ENCODE measurements at places on chromosomes 5 and 9. TPM values are rescaled to one million over a fixed set of nuclear protein-coding genes. Genes with fewer than 3 reads are reported as not detected.

- H3K4me3 ChIP-seq, result no peak overlapping the region
- H3K27ac ChIP-seq, result no peak overlapping the region
- H3K27me3 ChIP-seq, result no peaks in the 10 kb centered on the region
- no peaks in the 10 kb centered on the region for H3K36me3 ChIP-seq
- DNase-seq, result no peak
Observed at GRCh38 chr9:97310023-97310422, 2.6 kb downstream of the CCDC180 start.

DNA sequence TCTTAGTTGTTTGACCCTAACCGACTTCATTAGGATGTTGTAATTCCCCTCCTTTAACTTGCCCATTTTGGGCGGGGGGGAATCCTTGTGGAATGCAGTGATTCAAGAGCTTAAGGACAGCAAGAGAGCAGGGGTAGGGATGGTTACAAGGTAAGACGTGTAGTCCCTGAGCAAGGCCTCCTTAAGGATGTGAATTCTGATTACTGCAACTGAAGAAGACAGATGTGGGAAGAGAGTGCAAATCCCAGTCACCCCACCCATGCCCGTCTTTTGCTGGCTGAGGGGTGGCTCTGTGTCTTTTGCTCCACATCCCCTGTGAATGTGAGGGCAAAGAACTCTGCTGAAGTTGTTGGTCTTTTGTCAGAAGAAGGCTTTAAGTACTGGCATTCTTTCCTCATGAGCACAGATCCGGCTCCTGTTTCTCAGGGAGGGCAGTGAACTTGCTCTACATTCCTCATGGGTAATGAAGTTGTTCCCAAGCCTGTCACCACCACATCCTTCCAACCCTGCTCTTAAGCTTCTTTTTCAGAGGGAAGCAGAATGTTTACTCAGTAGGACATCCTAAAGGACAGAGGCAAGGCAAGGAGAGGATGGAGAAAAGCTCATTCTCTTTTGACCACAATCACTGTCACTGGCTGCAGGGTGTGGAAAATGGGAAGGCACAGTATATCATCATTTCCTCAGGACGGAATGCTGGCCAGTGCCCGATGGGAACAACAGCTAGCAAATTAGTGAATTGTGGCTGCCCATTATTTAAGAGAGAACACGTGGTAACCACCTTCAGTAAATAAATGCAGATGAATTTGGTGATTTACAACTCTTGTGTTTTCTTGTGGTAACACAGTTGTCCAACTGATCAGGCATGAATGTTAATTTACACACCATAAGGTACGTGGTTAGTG, 61.5 kb downstream of the RAI14 start:
- H3K4me3 ChIP-seq, result no peak overlapping the region
- peaks cover 20% of the 10 kb centered on the region for H3K4me1 ChIP-seq
- DNase-seq, result no peak

DNA sequence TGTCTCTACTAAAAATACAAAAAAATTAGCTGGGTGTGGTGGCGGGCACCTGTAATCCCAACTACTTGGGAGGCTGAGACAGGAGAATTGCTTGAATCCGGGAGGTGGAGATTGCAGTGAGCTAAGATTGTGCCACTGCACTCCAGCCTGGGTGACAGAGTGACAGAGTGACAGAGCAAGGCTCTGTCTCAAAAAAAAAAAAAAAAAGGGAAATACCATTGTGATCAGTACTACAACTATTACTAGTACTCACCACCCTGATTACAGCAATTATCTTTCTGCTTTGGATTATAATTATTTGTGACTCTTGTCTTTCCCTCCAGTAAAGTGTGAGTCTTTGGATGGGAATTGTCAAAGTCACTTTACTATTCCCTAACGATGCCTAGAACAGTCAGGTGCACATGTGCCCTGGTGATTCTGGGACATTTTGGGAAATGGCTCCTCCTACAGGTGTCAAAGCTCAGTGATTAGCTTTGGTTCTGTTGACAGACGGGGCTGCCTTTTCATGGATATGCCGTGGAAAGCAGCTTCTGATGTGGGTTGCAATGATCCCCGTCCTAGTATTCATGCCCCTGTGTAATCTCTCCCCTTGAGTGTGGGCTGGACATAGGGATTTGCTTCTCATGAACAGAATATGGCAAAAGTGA, 31.8 kb upstream of the FRRS1L start:
- no peaks in the 10 kb centered on the region for H3K4me1 ChIP-seq
- H3K36me3 ChIP-seq, result no peaks in the 10 kb centered on the region
- H3K27ac ChIP-seq, result no peak overlapping the region
- no peak overlapping the region for H3K4me3 ChIP-seq

DNA sequence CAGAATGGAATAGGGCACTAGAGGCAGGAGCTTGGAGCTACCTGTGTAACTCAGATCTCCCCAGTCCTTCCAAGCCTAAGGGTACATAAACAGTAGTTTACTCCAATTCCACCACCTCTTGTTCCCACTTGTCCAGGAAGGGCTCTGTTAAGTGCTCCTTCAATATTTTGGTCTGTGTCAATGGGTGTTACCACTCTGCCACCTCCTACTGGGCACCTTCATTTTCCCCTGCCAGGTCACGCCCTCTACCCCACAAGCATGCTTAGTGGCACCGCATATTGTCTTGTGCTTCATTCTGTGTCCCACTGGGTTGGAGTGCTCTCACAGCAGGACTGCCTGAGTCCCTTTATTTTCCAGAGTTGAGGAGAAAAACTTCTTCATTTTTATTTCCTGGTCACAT, 459.8 kb downstream of the ARHGEF28 start:
- H3K27ac ChIP-seq, result no peak overlapping the region
- DNase-seq, result no peak
- H3K36me3 ChIP-seq, result no peaks in the 10 kb centered on the region
- no peaks in the 10 kb centered on the region for H3K27me3 ChIP-seq

- H3K27ac ChIP-seq, result no peak overlapping the region
- no peaks in the 10 kb centered on the region for H3K27me3 ChIP-seq
- no peaks in the 10 kb centered on the region for H3K36me3 ChIP-seq
Observed at GRCh38 chr9:4750023-4750673, 9.1 kb upstream of the AK3 start.

DNA sequence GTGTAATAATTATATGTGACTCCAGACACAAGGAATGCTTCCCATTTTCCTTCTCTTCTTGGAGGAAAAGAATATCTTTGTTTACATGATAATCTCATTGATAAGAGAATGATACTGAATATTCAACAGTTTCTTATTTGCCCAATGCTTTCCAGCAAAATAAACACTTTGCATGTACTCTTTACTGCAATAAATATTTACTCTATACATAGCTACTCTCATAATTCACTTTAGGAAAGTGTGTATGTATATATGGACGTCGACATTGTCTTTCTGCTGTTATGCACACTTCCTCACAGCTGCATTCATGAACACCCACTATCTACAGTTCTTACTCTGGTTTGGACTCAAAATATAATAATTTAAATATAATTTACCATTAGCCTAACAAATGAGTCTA, 617.4 kb upstream of the CDH10 start:
- no peak overlapping the region for H3K4me3 ChIP-seq
- no peaks in the 10 kb centered on the region for H3K36me3 ChIP-seq
- H3K4me1 ChIP-seq, result no peaks in the 10 kb centered on the region
- DNase-seq, result no peak

DNA sequence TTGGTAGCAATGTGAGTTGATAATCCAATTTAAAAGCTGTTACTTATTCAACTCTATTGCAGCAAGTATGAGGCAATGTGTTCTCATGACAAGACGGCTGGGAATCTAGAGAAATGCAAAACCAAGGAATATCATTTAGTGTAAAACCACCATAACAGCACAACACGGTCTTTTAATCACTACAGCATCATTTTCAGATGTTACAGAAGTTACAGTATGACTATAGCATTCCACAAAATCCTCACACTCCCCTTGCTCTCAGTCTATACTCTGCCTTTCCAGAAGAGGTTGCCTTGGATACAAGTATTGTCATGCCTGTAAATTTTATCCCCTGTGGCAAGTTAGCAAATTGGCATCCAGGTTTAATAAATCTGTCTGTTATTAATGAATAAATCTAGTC, 28.6 kb upstream of the TAS2R1 start:
- no peak overlapping the region for H3K27ac ChIP-seq
- H3K36me3 ChIP-seq, result no peaks in the 10 kb centered on the region
- H3K27me3 ChIP-seq, result no peaks in the 10 kb centered on the region
- no peak overlapping the region for H3K4me3 ChIP-seq
- DNase-seq, result no peak

DNA sequence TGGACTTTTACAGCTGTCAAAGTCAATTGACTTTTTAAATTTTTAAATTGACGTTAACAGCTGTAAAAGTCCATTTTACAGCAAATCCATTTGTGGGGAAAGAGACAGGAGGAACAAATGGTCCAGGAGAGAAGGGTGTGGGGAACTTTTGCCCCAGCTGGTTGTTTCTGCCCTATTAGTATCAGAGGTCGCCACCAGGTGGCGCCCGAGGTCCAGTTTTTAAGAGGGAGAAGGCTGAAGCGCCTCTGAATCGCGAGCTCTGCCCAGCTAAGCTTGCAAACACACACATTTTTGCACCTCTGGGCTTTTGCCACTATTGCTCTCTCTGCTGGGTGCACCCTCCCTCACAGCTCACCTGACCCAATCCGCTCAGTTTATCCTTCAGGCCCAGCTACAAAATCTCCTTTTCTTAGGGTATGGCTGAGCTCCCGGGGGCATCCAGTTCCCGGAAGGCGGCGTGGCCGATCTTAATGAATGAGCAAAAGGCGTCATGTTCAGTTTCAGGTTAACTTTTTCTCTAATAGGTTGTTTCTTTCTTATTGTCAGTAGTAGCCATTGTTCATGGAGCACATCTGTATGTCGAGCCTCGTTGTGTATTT, 6.3 kb upstream of the TTLL11 start:
- no peak overlapping the region for H3K27ac ChIP-seq
- no peaks in the 10 kb centered on the region for H3K36me3 ChIP-seq

- H3K4me3 ChIP-seq, result no peak overlapping the region
- no peaks in the 10 kb centered on the region for H3K36me3 ChIP-seq
- H3K27me3 ChIP-seq, result no peaks in the 10 kb centered on the region
- no peak for DNase-seq
- no peak overlapping the region for H3K27ac ChIP-seq
- H3K4me1 ChIP-seq, result no peaks in the 10 kb centered on the region
Observed at GRCh38 chr5:105409695-105410094, 1847.1 kb upstream of the NUDT12 start.

DNA sequence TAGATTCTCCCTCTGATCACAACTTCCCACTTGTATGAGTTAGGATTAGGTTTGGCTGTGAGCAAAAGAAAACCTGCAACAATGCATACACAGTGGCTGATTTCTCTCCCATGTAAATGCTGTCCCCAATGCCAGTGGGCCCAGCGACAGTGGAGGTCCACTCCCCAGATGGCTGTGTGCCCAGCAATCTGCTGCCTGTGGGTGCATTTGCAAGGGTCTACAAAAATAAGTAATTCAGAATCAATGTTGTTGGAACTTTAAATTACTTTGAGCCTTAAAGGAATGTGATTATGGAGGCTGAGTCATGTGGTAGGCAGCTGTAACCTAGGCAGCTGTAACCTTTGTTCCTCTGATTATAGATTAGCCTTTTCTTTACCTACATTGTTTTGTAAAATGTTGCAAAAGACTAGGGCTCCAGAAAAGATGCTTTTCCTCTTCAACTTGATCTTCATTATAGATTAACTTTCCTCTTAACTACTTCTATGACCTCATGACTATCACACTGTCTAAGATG, 14.2 kb upstream of the MXD3 start:
- no peaks in the 10 kb centered on the region for H3K36me3 ChIP-seq
- H3K27me3 ChIP-seq, result no peaks in the 10 kb centered on the region
- H3K4me3 ChIP-seq, result no peak overlapping the region
- H3K27ac ChIP-seq, result peak overlapping the region; percentile 64

DNA sequence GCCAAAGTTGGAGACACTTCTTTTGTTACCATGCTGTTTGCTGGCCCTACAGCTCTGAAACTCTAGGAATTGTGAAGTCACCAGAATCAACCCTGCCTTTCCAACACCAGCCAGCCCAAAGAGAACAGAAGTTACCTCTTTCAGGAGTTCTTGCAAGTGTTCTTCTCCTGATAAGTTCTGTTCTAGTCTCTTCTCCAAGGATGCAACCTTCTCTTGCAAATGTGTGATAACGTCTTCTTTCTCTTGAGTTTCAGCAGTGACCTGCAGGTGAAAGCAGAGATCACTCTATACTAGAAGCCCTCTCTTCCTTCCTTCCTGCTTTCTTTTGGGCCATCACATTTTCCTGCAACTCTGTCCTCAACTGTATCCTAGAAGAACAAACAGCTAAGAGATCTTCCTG, 29.1 kb downstream of the GOLGA1 start:
- no peaks in the 10 kb centered on the region for H3K27me3 ChIP-seq
- no peak overlapping the region for H3K4me3 ChIP-seq
- H3K4me1 ChIP-seq, result peaks cover 21% of the 10 kb centered on the region
- H3K36me3 ChIP-seq, result no peaks in the 10 kb centered on the region
- DNase-seq, result no peak

DNA sequence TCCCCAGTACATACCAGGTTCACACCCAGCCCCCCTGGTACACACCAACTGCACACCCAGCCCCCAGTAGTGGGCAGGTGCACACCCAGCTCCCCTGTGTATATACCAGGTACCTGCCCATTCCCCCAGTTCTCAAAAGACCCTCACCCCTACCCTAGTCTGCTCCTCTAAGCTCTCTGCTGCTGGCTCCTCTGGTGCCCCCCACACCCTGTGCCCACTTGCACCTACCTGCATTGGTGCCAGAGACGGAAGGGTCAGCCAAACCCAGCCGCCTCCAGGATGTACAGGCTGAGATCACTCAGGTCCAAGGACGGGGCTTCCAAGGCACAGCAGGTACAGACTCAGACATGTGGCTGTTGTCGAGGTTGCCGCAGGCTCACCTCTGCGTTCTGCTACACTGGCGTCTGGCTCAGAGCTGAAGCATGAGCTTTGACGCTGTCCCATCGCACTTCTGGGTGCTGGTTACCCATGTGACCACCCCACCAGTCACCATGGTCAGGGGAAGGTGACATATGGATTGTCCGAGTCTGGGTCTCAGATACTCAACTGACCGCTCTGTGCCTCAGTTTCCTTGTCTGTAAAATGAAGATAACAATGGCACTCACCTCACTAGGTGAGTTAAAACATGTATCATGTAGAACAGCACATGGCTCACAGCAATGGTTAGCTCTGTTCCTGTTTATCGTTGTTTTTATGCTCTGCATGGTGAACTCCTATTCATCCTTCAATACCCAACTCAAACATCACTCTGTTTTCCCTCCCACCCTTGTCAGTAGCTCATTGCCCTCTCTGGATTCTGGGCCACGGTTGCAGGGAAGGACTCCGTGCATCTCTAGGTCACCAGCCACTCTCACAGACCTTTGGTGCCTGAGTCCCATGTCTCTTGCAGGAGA, 45.3 kb upstream of the SUSD3 start:
- no peaks in the 10 kb centered on the region for H3K27me3 ChIP-seq
- DNase-seq, result no peak
- no peaks in the 10 kb centered on the region for H3K36me3 ChIP-seq
- no peaks in the 10 kb centered on the region for H3K4me1 ChIP-seq
- H3K27ac ChIP-seq, result no peak overlapping the region

Gene CAMK2A
- not detected for total RNA-seq

Gene C5orf52
- not detected for total RNA-seq

Gene FOXD4L5
- not detected for total RNA-seq

Gene PCDHGB3
- total RNA-seq, result 4.2 TPM

Gene PTGES
- 0.52 TPM for total RNA-seq

Gene ZNF300
- total RNA-seq, result 7.9 TPM

Measured in body of pancreas (tissue), 4 donors.